NCI-H748 treated with DMSO at 0.1 percent for 48 hours (cell line): ENCODE measurements at places on chromosomes 4 and X.

GRCh38 chr4:24796620-24797019, 1.2 kb downstream of the SOD3 start:
- DNase-seq, result no peak

DNA sequence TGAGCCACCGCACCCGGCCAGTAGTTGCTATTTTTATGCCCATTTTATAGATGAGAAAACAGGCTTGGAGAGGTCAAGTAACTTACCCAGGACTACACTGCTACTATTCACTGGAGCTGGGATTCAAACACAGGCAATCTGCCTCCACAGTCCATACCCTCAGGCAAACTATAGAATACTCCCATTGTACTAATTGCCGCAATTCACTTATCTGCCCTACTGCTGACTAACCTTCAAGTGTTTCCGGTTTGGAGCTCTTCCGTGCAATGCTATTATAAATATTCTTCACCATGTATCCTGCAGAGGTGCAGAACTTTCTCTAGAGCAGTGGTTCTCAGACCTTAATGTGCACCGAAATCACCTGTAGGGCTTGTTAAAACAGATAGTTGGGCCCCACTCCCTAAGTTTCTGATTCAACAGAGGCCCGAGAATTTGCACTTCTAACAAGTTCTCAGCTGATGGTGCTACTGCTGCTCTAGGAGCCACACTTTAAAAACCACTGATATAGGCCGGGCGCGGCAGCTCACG, 1.9 kb upstream of the G3BP2 start:
- DNase-seq, result no peak

- peak; percentile 6 for DNase-seq
Observed at GRCh38 chr4:7691982-7692381, 247.7 kb downstream of the AFAP1 start.

DNA sequence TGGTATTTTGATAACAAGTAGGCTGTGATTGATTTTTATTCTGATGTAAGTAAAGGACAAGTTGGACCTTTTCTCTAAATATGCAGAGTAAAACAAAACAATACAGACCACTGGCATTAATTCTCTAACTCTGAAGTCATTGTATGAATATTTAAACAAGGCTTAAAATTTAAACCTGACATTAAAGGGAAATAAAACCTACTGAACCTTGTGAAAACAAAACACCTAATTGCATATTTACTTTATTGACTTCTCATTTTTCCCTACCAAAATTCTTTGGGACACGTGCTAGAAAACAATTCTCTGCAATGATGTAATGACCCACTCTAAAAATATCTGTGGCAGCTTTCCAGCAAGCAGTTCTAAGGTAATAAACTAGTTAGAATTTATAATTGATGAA, 369.7 kb upstream of the TRAM1L1 start:
- DNase-seq, result no peak

GRCh38 chr4:130703211-130703935, 1607.4 kb downstream of the C4orf33 start:
- DNase-seq, result no peak

DNA sequence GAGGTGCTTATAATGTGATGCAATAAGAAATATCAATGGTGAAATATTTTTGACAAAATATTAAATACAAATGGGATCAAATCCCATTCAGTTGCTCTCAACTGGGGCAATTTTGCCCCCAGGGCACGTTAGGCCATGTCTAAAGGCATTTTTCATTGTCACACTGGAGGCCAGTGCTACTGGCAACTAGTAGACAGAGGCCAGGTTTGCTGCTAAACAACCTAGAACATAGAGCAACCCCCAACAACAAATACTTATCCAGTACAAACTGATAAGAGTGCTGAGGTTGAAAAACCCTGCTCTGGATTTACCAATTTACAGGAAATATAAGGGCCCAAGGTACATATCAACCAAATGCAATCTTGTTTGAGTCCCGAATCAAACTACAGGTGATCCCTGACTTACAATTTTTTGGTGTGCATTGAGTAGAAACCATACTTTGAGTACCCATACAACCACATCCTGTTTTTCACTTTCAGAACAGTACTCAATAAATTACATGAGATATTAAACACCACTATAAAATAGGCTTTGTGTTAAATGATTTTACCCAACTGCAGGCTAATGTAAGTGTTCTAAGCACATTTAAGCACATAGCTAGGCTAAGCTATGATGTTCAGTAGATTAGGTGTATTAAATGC, 237.5 kb downstream of the HNRNPD start:
- no peak for DNase-seq

DNA sequence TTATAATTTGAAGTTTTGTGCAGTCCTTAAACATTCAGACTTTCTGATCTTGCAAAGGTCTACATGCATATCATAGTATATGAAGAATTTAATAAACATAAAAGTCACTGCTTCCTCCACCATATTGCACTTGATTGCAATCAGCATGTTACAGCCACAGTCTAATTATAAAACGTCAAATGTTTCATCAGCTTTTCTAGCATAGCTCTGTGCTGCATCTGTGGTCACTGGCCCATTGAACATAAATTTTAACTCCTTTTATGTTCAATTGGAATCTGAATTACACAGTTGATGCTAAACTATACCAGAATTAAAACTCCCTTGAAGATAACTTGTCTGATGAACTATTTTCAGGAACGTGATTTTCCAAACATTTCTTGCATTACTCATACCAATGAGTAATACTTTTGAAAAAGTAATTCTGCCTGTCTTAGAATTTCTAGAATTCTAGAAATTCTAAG, 329.1 kb downstream of the GALNTL6 start:
- no peak for DNase-seq

DNA sequence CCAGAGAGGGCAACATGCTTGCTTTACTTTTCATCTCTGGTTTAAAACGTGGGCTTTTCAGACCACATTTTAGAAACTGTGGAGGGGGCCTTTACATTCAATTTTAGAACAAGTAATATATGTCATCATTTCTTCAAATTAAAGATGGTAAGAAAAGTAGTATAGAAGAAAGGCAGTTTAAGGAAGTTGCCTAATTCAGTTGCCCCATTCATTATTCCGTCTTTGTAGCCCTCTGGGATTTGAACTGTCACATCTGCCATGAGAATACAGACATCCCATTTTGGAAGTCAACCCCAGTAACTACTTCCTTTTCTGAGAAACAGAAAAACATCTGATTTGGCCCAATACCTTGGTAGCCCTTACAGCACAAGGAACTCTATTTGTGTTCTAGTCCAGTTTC, 61.2 kb downstream of the PASD1 start:
- DNase-seq, result no peak

- peak; percentile 59 for DNase-seq
Observed at GRCh38 chr4:124262211-124263179, 450.0 kb downstream of the ANKRD50 start.

DNA sequence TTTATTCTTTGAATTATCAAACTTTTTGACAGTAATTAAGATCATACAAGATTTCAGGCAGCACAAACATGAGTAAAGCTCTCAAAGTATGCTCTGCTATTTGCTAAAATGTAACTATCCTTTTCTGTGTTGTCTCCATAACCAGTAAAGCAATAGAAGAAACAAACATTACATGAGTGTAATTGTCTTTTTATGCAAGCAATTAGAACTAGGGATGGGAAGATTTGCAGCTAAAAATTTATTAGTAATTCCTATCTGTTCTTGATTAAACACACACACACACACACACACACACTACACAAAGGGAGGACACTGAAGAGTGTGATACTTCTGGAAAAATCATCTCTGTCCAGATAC, 512.9 kb downstream of the FAT4 start:
- no peak for DNase-seq

DNA sequence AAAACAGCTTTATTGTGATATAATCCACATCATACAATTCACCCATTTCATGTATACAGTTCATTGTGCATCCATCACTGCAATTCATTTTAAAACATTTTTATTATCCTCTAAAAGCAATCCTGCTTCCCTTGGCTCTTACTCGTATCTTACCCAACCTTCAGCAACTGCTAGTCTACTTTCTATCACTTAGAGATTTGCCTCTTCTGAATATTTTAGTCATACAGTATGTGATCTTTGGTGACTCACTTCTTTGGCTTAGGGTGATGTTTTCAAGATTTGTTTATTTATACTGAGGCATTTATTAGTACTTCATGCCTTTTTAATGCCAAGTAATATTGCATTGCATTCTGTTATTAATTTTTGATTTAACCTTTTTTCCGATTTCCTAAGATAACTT, 15.0 kb upstream of the MSMO1 start:
- DNase-seq, result no peak

GRCh38 chr4:150316332-150317205, 238.3 kb downstream of the DCLK2 start:
- no peak for DNase-seq

DNA sequence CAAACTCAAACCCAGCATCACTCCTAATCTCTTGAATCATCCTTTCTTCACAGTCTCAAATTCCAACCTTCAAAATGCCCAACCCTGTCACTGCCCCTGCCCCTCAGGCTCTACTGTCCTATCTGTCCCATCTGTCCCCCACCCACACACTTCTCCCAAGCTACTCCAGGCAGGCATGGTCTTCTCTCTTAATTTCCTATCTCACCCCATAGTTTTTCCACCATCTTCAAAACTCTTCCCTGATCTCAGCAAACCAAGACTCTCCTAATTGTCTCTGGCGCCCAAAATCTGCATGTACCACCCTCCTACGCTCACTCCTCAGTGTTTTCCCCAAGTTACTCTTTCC, 644 bp downstream of the LAMP2 start:
- DNase-seq, result no peak

- no peak for DNase-seq
Observed at GRCh38 chrX:69173906-69174305, 8.7 kb upstream of the PJA1 start.

GRCh38 chrX:70449457-70449966, 4.9 kb downstream of the DLG3 start:
- no peak for DNase-seq

- DNase-seq, result no peak
Observed at GRCh38 chr4:20119141-20119540, 132.6 kb upstream of the SLIT2 start.
